ENCODE measurements at places on chromosomes 3 and 15.

- no peak for DNase-seq
Measured at GRCh38 chr3:61094608-61095007, 156.6 kb downstream of the FHIT start.

DNA sequence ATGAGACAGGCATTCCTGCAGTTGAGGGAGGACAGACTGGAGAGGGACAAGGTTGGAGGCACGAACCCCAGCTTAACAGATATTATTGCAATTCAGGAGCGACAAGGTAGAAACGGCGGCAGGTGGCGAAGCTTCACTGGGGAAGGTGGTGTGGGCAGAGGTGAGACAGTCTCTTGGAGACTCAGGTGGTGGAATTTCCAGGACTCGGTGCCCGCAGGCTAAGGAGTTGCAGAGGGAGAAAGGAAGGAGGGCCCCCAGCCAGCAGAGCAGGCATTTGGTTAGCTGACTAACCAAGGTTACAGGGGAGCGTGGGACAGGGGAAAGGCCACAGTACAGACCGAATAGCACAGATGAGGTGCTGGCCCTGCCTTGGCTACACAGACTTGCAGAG lies 3.0 kb downstream of the FAM174B start:
- DNase-seq = no peak

- peak; percentile 72 for DNase-seq
Measured at GRCh38 chr3:143207338-143207961, 87.9 kb downstream of the CHST2 start.

DNA sequence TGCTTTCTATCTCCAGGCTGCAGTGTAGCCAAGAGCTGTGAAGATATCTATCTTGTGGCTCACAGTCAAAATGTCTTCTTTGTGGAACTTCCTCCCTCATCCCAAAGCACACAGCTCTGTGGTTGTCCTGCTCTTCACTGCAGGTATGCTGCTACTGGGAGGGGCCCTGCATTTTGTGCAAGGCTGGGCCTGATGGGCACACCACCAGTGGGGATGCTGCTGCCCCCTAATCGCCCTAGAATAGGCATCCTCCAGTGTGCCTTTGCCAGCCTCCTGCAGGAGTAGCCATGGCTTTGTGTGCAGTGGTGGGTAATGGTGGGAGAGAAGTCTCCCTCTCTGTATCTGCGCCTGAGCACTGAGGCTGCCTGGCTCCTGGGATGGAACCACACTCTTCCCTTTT lies 297.3 kb downstream of the DOCK3 start:
- DNase-seq = no peak

DNA sequence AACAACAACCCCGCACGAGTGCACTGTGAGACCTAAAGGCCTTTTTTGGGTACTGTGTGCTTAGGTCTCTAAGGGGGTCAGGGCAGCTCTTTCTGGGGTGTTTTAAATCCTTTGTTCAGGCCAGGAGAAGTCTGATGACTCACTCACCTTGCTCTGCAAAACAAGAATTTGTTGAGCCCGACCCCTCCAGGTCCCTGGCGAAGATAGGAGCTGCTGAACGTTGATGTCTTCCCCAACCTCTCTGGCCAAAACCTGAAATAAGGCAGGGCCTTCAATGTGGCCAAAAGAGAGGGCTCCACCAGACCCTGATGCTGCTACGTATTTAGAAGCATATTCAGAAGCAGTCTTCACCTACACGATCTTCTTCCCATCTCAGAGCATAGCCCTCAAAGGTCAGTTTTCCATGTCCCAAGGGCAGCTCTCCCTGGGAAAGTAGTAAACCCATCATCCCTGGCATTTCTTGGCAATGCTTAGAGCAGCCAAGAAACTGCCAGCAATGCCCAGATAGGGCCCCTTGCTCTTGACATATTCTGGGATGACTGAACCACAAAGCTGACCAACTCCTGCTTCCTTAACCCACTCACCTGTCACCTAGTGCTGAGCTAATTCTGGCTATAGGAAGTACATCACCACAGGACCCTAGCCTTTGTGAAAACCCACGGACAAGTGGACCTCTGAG lies 27.1 kb downstream of the CCDC13 start:
- DNase-seq = no peak

- DNase-seq = no peak
Measured at GRCh38 chr15:58311556-58311955, 120.2 kb upstream of the LIPC start.

DNA sequence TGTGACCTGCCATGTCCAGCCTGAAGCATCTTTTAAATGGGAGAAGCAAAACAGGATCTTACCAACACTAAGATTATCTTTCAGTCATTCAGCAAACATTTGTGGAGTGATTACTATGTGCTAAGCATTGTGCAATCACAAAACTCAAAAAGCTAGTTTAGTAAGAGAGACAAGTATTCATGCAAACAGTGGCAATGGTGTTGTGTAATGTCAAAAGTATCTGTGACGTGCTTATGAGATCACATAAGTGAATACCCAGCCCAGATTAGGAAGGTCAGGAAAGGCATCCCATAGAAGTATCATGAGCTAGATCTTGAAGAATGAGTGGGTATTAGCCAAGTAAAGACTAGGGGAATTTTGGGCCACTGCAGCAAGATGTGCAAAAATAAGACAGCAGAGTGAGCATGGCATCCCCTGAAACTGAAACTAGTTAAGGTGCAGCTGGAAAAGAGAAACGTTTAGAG lies 32.1 kb downstream of the SEC62 start:
- DNase-seq = peak; percentile 4

Measured in myocyte (in vitro differentiated cells).